ENCODE measurements at places on chromosomes 6 and 20.
A peak's percentile ranks its signal among the peaks of the same experiment; 100 is the strongest.

DNA sequence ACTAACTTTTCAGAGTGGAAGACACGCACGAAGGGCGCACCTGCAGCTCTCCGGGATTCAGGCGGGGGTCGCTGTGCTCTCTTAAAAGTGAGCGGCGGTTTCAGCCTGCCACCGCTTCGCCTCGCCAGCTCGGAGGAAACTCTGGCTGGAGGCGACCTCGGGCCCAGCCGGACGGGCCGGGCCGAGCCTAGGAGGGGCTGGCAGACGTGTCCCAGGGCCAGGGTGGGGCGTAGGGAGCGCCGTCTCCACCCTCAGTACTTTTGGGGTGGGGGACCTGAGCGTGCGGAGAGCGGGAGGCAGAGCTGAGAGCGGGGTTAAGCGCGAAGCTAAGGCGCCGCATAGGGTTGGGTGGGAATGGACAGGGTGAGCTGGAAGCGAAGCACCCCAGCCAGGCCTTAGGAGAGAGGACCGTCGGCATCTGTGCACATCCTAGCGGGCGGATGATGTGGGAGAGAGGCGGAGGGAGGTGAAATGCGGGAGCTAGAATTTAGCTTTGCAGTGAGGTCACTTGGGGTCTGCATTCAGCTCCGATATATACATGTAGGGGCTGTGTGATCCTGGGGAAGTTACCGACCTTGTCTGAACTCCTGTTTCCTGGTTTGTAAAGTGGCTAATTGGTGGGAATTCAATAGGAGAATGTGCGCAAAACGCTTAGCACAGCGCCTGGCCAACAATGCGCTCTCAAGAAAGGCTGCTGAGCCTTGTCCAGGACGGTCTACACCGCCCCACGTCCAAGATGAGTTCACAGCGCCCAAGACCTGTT is 6.5 kb upstream of the TFAP2A start:
- no peak for DNase-seq

- DNase-seq = no peak
Observed at GRCh38 chr20:14609328-14610221, 272.2 kb upstream of the FLRT3 start.

- DNase-seq = peak; percentile 63
Observed at GRCh38 chr6:3159805-3160781, 2.7 kb upstream of the TUBB2A start.

DNA sequence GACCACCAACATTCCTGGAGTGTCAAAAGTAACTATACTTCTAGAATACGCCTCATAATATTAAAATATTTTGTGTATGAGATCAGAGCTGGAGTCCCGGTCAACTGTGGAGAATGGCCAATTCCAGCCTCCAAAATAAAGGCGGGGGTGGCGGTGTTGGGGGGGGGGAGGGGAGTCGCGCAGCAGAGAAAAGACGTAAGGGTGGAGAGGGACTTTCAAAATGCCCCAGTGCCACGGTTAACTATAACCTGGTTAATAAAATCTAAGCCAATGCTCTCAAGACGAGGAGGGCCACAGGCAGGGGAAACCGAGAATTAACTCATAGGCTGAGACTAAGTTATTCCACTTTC is 1.3 kb downstream of the NUP153 start:
- no peak for DNase-seq

DNA sequence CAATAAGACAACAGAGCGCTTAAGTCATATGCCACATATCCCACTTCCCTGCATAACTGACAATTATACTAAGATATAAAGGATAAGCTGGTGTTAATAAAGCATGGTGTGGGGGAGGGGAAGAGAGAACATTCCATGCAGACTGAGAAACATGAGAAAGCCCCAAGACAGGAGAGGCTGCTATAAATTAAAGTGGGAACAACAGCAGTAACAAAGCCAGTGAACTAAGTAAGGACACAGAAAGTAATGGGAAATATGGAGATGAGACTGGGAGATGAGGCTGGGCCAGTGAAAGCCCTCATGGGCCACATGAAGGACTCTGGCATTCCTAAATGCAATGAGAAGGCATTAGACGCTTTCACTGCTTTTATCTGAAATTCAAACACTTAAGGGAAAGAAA is 41.3 kb downstream of the SESN1 start:
- no peak for DNase-seq

- DNase-seq = no peak
Observed at GRCh38 chr20:32465092-32465900, 107.2 kb downstream of the ASXL1 start.

- DNase-seq = no peak
Observed at GRCh38 chr6:133362813-133363212, 121.7 kb downstream of the EYA4 start.

GRCh38 chr20:58374027-58374850 is 14.8 kb upstream of the VAPB start:
- no peak for DNase-seq

GRCh38 chr6:82364087-82365015 is 734 bp downstream of the TPBG start:
- no peak for DNase-seq

DNA sequence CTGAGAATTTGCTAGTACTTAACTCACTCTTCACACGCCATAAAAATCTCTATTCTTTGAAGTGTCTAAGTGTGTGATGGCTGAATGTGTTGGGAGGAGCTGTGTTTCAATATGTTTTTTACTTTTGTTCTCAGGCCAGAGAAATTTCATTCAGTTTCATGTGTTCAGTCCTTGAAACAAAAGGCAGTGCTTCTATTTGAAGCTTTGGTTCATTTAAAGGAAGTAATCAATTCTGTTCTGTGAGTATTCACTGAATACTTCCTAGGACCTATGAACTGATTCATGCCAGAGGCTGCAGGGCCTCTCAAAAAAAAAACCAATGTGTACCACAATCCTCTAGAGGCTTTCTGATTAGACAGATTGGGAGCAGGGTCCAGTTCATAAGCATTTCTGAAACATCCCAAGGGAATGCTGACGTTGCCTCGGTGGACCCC is 12.4 kb upstream of the F13A1 start:
- no peak for DNase-seq

GRCh38 chr6:113556775-113557174 is 300.4 kb upstream of the MARCKS start:
- no peak for DNase-seq

GRCh38 chr6:153131037-153131981 is at the start of gene RGS17:
Gene RGS17 (minus strand): TSS chr6:153131282. CDS start chr6:153044018, 87,264 bp downstream.
- no peak for DNase-seq

DNA sequence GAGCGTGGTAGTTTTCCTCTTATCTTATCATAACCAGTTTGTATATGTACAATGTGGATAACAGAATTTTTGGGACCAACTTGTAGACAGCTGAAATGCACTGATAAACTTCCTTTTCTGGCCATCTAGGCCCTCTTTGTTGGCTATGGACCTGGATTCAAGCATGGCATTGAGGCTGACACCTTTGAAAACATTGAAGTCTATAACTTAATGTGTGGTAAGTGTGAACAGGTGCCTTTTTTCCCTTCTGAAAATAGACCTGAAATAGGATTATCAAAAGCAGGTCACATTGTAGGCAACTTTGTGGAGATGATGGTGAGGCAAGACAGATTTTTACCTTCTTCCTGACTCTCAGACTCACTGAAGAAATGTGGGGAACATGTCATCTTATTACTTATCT is 67.8 kb downstream of the ENPP1 start:
- no peak for DNase-seq

DNA sequence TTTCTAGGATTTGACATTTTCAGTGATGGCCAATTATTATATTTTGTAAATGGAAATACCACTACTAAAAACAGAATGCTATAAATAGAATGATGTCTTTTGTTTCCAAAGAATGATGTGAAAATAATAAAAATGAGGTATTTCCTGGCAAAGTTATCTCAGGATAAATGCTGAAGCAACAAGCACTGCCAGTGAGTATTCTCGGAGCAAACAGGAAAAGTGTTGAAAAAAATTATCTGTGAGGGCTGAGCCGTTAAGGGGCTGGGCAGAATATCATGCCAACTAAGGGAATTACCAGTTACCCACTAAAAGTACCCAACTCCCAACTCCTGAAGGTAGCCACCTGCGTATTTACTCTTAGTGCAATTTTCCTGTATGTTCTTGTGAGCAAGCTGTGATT is 23.6 kb upstream of the SCAF8 start:
- DNase-seq = no peak

DNA sequence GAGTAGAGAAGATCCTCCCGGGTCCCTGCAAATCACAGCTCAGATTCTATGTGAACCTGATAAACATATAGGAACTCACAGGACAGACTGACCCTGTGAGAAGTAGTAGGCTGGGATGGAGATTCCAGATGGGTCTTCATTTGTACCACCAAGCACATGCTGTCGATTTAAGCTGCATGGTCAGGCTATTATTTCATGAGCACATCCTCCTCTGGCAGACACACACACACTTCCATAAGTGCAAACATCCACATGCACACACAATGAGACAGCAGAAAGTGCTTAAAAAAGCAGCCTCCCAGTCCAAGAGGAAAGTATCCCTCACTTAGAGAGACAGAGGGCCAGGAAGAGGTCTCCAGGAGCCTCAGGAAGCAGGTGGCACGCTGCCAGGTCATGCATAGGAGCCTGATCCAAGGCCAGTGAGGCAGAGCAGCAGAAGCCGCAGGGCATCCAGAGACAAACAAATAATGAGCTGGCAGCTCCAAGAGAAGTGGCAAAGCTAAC is 131.8 kb downstream of the UNC5CL start:
- no peak for DNase-seq

- DNase-seq = peak; percentile 40
Observed at GRCh38 chr6:43773050-43773979, 3.3 kb downstream of the VEGFA start.

DNA sequence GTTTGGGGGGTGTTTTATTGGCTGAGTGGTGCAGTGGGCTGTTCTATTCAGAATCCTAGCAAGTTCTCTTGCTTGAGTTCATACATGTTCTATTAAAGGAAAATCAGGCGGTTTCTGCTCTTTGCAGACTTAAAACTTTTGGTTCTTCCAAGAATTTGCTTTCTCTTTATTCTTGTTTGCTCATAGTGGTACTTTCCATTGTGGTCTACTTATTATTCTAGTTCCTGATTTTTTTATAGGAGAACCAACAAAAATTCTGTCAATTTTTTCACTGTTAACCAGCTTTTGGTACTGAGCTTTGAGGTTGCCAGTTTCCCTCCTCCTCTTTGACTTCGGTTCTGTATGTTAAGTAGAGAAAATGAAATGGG is 6.7 kb downstream of the AFDN start:
- DNase-seq = no peak

DNA sequence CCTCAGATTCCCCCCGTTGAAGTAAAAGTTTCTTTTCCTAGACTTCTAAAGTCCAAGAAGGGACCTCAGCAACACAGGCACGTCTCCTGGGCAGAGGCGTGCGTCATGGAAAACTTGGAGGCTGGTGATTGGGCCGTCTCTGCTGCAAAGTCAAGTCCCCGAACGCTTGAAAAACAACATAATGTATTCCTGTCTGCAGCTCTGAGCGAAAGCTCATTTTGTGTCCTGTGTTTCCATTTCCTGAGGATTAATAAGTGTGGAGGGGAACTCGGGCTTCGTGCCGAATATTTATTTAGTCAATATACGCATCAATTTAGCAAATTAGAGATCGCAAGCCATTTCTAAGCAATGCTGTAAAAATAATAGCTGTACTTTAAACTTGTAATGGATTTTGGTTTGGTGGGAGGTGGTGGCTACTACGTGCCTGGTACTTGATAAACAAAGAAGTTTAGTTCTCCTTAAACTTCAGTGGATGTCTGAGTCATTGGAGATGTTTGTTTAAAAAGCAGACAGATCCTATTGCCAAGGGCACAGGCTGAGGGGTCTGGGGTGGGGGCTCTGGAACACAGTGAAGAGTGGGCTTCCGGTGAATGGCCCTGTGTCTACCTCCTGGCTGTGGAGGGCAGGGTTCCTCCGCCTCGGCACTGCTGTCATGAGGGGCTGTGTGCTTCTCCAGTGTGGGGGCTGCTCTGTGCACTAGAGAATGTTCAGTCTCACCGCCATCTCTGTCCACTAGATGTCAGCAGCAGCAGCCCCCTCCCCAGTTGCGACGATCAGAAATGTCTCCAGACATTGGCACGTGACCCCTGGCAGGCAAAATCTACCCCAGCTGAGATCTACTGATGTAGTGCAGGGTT is 21.8 kb downstream of the PCK1 start:
- DNase-seq = no peak

- DNase-seq = no peak
Observed at GRCh38 chr20:5528261-5528660, 211.5 kb upstream of the PROKR2 start.

DNA sequence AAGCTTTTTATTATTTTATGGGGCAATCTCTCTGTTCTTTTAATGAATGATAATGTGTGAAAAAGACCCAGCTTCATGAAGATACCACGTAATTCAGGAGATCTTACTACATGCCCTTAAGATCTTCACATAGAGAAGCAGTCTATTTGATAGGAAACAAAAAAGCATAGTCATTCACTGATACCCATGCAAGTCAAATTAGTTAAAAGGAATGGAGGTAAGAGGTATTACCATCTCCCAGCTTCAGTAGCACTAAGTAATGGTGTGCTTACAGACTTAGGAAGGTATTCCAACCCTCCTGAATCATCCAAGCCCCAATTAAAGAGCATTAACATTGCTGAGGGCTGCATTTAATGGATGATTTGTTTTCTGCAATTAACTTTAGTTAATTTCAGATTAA is 364.7 kb downstream of the SYNE1 start:
- no peak for DNase-seq

DNA sequence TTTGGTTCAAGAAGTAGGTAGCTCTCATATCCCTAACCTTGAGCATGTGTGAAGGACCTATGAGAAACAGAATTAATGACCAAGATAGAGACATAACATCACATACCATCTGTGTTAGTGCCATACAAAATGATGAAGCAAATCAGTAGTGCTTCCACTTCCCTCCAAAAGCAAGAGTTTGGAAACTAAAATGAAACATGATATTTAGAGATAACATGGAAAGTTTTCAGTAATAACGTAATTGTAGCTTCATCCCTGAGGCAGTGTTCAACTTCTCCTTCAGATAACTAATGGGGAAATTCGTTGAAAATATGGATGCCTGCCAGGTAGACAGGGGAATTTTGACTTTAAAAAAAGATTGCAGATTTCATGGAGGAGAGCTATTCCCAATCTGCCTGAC is 248.4 kb upstream of the IRAK1BP1 start:
- no peak for DNase-seq

DNA sequence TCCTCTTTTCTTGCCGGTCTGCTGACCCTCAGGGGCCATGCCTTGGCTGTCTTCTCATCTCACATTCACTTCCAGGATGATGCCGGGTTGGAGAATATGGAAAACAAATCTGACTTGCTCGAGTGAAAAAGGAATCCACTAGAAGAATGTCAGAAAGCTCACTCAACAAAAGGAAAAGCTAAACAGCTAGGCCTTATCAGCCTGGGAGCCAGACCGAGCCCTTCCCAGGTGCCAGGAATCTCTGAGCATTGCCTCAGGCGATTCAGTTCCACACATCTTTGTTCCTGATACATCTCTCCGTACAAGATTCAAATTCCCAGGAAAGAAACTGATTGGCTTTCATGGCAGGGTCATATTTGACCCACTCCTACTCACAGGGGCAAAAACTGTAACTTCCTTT is 9.2 kb upstream of the OSER1 start:
- no peak for DNase-seq

GRCh38 chr6:72595812-72596211 is 26.1 kb upstream of the KCNQ5 start:
- DNase-seq = no peak

Measured in activated CD4-positive, alpha-beta T cell treated with anti-CD3 and anti-CD28 coated beads, Interleukin-2, amount 50 U/mL, for 1 hour (primary cell).